ENCODE measurements at places on chromosomes 5 and 9.

GRCh38 chr9:132194508-132194907 is 32.6 kb downstream of the NTNG2 start:
- no peaks in the 10 kb centered on the region for H3K27me3 ChIP-seq
- no peaks in the 10 kb centered on the region for H3K36me3 ChIP-seq
- no peak overlapping the region for H3K27ac ChIP-seq
- no peak overlapping the region for H3K4me3 ChIP-seq
- DNase-seq = no peak

DNA sequence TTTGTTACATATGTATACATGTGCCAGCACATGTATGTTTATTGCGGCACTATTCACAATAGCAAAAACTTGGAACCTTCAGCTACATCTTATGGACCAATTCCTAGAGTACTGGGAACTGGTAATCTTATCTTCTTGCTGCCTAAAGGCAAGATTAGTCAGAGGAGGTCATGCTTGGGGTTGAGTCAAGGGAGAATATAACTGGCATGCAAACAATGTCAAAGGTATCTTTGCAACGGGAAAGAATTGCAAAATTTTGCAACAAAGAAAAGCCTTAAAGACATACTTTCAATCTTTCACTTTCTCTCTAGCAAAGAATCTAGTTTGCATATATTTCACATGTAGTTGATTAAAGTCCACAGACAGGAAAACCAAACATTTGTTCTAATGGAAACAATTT is 145.2 kb downstream of the EDIL3 start:
- no peak overlapping the region for H3K4me3 ChIP-seq
- peak; percentile 76 for DNase-seq
- no peaks in the 10 kb centered on the region for H3K27me3 ChIP-seq
- H3K36me3 ChIP-seq = no peaks in the 10 kb centered on the region
- no peak overlapping the region for H3K27ac ChIP-seq
- H3K4me1 ChIP-seq = no peaks in the 10 kb centered on the region

DNA sequence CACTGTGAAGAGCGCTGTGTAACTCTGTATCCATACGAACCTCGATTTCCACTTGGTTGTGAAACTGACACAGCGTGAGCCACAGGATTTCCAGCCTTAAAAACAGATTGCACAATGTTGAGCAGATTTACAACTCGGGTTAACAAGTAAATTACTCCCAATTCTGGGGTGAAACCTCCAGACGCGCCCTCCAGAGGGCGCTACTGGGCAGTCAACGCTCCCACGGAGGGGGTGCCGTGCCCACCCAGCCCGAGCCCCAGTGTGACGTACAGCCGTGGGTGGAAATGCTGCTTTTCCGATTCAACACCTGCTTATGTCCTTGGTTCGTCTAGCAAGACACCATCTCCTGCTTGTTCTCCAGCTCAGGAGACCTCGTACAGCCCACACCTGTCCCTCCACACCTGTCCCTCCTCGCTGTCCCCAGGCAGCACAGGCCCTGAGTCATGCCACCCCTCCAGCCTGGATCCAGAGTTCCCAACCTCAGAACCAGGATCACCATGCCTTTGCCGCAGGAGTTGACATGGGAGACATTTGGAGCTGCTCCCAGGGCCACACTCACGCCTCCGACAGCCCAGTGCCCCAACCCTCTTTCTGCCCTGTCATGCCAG is 34.4 kb upstream of the SLC6A3 start:
- H3K27me3 ChIP-seq = no peaks in the 10 kb centered on the region
- peaks cover 13% of the 10 kb centered on the region for H3K36me3 ChIP-seq
- peak; percentile 33 for DNase-seq
- H3K4me1 ChIP-seq = no peaks in the 10 kb centered on the region
- H3K27ac ChIP-seq = no peak overlapping the region
- no peak overlapping the region for H3K4me3 ChIP-seq

DNA sequence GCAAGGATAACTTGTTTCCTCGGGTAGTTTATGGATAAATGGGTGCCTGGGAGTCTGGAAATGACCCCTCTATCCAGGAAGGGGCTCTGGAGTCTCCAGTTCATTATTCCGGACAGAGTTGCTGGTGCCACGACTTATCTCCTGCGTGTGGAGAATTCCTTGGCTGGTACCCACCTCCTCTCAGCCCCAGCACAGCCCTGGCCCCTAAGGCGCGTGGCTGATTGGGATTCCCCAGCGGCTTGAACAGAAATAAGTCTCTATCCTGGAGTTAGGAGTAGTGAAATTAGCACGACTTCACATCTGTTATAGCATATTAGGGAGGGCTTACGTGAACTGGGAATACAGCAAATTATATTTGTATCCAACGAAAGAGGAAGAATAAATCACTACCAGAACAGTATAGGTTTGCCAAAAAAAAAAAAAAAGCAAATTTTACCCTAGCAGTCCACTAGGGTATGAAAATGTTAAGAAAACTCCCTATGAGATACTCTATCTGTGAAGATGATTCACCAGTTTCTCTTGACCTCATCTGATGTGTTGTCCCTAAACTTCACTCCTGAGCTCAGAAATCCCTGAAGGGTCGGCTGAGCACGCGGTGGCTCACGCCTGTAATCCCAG is 172.5 kb upstream of the OTULINL start:
- no peaks in the 10 kb centered on the region for H3K4me1 ChIP-seq
- no peak overlapping the region for H3K4me3 ChIP-seq
- H3K27ac ChIP-seq = no peak overlapping the region

GRCh38 chr5:166251786-166252185 is 2039.7 kb upstream of the WWC1 start:
- no peak overlapping the region for H3K27ac ChIP-seq
- no peaks in the 10 kb centered on the region for H3K27me3 ChIP-seq
- DNase-seq = no peak
- no peak overlapping the region for H3K4me3 ChIP-seq
- no peaks in the 10 kb centered on the region for H3K4me1 ChIP-seq

- H3K27ac ChIP-seq = no peak overlapping the region
- no peaks in the 10 kb centered on the region for H3K27me3 ChIP-seq
- peaks cover 4% of the 10 kb centered on the region for H3K4me1 ChIP-seq
- H3K4me3 ChIP-seq = no peak overlapping the region
These were observed 289.4 kb downstream of the EFNA5 start for GRCh38 chr5:107381189-107381856.

GRCh38 chr9:90815183-90815943 is 13.7 kb downstream of the SYK start:
- H3K4me1 ChIP-seq = no peaks in the 10 kb centered on the region
- H3K36me3 ChIP-seq = no peaks in the 10 kb centered on the region
- DNase-seq = peak; percentile 10

- no peaks in the 10 kb centered on the region for H3K4me1 ChIP-seq
- no peak for DNase-seq
- H3K36me3 ChIP-seq = no peaks in the 10 kb centered on the region
- H3K4me3 ChIP-seq = no peak overlapping the region
- no peaks in the 10 kb centered on the region for H3K27me3 ChIP-seq
These were observed 7.9 kb upstream of the SYNPO start for GRCh38 chr5:150632305-150633160.

GRCh38 chr9:89528131-89528530 is 30.2 kb upstream of the SEMA4D start:
- no peak for DNase-seq
- H3K4me3 ChIP-seq = no peak overlapping the region
- no peaks in the 10 kb centered on the region for H3K36me3 ChIP-seq
- H3K27me3 ChIP-seq = no peaks in the 10 kb centered on the region

Measured in mesendoderm (in vitro differentiated cells).